Effector CD8-positive, alpha-beta T cell (primary cell): ENCODE measurements at places on chromosomes 4 and X.

- no peak for DNase-seq
Observed at GRCh38 chrX:45900766-45901615, 644.2 kb downstream of the ZNF674 start.

DNA sequence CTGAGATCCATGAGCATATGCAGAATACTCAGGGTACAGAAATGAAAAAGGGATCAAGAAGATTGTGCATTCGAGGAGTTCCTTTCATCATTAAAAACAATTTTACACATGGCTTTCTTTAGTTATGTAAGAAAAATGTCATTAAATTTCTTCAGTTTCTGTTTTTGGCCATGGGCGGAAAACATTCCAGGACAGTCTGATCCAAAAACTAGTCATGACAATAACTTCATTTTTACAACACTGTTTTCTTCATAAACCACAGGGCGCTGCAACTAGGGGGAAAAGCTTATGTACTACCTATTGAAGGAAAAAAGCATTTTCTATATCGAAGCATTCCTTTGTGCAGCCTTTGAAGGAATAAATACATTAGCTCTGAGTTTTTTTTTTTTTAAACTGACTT is 28.2 kb downstream of the IL13RA1 start:
- DNase-seq = no peak

DNA sequence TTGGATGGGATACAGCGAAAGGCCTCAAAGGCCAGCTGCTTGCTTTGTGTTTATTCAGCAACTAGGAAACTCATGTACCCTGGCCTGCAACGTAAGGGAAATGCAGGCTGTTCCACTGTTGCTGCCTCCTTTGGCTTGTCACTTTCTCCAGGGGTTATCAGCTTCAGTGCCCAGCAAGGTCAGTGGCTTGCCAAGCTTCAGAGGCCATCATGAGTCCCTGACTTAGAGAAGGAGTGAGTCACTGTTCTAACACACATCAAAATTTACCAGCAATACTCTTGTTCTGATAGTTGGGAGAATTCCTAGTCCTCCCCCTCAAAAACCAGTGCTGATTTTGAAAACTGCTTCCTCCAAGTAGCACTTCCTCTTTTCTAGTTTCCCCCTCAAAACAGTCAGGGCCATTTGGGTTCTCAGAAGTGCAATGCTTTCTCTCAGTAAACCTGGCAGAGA is 250.8 kb downstream of the ARHGAP24 start:
- no peak for DNase-seq

- no peak for DNase-seq
Observed at GRCh38 chr4:155692361-155692760, 25.7 kb downstream of the GUCY1A1 start.

DNA sequence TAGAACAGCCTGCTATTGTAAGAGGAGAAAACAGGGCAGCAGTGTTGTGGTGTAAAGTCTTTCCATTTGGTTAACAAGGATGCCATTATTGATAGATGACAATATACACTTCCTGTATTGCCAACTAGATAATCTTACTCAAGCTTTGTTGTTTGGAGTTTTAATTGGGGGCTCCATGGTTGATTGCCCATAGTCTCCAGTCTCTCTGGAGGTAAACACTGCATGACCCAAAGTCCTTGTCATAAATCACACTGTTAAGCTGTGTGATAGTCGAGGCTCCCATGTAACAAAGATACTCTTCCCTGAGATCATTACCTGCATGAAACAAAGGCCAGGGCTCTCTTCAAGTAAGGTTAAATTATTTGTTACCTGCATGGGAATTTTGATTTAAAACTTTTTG is 394.6 kb downstream of the C4orf33 start:
- no peak for DNase-seq

- no peak for DNase-seq
Observed at GRCh38 chrX:19860571-19860970, 26.8 kb downstream of the SH3KBP1 start.

- DNase-seq = no peak
Observed at GRCh38 chr4:169601016-169601771, 11.2 kb downstream of the NEK1 start.

- no peak for DNase-seq
Observed at GRCh38 chr4:88819818-88820697, 122.4 kb upstream of the NAP1L5 start.

- no peak for DNase-seq
Observed at GRCh38 chr4:53695540-53696463, 104.5 kb upstream of the LNX1 start.

DNA sequence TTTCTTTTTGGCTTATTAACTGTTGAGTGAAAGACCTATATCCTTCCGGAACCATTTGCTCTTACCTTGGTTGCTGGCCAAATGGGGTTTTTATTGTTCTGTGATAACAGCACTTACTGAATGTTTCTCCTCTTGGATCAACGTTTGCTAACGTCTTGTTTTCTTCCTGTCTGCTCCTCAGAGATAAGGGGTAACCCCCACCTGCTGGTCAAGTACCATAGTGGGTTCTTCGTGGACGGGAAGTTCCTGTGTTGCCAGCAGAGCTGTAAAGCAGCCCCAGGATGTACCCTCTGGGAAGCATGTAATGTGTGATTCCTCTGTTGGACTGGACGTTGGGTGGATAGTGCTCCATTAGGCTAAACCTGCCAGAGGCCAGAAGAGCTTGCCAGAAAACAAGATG is 15.3 kb downstream of the BMX start:
- no peak for DNase-seq

GRCh38 chr4:66949419-66949818 is 595.9 kb downstream of the CENPC start:
- DNase-seq = no peak

DNA sequence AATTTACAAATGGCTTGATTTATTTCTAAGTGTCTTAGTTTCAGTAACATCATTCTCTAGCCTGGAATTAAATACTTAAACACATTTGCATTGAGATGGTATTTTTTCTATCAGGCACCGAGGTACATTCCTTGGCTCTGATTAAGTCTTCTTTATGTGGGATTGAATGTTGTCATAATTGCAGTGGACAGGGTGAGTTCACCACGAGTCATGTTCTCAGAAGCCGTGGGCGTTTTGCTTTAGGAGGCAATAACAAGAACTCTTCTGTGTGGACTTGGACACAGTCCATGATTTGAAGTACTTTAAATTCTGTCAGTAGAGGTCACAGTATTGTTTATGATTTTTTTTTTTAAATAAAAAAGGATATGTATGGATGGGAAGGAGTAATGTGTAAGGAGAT is 57.1 kb upstream of the EFHC2 start:
- DNase-seq = no peak

- DNase-seq = no peak
Observed at GRCh38 chr4:8035371-8035780, 95.7 kb upstream of the AFAP1 start.

GRCh38 chr4:176631611-176632010 is 161.1 kb downstream of the VEGFC start:
- no peak for DNase-seq

DNA sequence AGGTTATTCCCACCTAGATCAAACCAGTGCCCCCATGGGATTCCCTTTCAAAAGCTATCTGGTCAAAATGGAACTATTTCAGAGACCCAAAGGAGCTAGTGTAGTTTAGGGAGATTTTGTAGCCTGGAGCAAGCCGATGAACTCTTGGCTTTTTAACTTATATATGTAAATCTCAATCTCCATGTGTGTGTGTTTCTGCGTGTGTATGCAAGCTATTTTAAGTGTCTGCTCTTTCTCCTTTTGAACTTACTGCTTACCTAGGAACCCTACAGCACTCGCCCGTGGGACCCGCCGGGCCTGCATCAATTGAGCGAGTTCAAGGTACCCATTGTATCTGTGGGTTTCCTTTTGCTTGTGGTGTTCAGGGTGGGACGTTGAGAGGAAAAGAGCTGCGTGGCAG is 10.4 kb downstream of the CSTF2 start:
- DNase-seq = no peak

DNA sequence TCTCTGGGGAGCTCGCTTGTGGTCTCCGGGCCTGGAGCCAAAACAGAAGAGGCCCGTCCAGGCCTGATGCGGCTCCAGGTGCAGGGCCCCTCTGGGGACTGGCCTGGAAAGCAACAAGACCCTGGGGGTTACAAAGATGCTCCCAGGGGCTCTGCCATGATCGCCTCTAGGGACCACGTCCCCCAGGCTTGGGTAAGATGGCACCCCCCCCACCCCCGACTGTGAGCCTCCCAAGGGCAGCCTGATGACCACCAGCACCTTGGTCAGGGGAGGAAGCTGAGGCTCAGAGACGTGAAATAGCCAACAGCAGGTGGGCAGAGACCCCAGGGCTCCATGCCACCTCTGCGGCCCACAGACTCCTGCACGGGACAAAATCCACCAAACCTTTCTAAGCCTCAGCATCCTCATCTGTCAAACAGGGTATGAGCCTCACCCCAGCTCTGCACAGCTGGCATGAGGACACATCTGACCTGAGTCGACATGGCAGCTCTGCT is 25.4 kb downstream of the C4orf50 start:
- DNase-seq = no peak

DNA sequence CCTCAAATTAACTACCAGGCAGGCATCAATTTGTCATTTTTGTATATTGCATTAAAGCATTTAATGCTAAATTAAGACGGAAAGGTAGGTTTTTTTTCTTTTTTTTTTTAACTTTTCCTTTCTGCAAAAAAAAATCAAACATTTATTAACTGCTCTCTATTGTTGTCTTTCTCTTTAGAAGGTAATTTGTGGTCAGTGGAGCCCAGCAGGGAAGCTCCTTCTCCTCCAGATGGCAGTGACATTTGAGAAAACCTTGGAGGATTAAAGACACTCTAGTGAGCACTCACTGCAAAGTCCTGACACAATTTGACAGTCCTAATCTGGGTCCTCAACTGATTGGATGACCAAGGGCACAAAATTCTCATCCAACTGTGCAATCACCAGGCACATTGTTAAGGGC is 102.4 kb downstream of the SLIT2 start:
- no peak for DNase-seq

DNA sequence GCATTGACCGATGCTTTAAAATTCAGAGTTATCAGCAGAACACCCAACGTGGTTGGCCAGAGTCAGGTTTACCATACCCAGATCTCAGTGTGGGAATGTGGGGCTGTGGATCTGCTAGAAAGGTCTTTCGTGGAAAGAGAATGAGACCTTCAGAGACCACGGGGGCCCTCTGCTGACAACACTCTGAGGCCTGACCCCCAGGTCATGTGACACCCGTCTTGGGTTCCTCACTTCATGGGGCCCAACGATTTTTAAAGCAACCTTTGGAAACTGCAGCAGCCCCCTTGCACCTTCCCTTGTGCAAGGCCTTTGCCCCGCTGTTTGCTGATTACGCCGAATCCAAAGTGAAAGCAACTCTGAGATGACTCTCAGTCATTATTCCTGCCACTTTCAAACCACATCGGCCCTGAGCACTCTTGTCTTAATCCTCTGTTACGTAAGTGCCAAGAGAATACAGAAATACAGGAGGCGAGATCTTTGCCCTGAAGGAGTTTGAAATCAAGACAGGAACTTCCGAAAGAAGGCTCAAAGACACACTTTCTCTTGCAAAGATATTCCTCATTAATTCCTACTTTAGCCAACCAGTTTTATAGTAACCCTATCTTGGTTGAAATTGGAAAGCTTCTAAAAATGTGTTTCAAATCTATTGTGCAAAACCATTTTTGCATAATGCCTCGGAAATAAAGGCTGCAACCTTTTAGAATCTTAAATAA is 88.3 kb downstream of the EVC2 start:
- no peak for DNase-seq

GRCh38 chrX:31053621-31054020 is 18.2 kb downstream of the FTHL17 start:
- DNase-seq = no peak

DNA sequence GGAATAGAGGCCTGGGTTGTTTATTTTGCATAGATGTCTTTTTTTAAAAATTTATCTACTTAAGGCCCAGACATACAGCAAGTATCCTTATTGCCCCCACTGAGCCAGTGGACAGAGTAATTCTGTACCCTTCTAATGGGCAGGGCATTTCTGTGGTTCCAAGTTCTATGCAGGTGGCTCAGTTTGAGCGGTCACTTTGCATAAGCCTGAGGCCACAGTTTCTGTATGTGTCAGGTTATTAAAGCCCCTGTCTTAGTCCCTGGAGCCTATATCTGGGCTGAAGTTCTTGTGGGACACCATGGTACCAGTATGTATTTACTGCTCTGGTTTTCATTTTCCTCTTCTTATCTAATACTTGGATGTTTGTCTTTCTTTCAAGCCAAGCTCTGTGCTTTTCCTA is 168.8 kb downstream of the MID1IP1 start:
- no peak for DNase-seq

GRCh38 chr4:145387079-145387478 is 94.6 kb upstream of the SMAD1 start:
- no peak for DNase-seq

- DNase-seq = no peak
Observed at GRCh38 chr4:67933755-67934154, 29.5 kb downstream of the TMPRSS11A start.

DNA sequence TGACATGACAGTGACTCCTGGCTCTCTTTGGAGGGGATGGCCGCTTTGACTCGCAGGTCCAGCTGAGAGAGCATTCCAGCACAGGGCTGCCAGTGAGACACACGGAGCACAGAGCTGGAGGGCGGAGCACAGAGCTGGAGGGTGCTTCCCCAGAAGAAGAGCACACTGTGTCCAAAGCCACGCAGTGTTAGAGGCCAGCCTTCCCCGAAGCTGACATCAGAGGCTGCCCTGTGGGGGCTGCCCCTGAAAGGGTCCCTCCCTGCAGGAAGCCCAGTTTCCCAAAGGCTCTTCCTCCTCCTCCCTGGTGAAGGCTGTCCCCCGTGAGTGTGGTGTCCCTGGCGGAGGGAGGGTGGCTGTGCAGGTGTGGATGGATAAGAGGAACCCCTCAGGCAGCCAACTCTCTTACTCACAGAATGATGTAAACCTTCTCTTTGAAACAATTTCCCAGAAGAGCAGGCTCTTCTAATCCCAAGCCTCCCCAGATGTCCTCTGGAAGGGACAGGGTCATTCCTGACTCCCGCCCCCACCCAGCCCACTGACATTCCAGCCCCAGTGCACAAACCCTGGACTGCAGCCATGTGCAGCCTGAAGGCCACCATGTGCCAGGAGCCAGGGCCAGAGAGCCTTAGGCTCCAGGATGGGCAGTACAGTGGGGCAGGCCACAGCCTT is 53.4 kb downstream of the PSAPL1 start:
- no peak for DNase-seq

GRCh38 chr4:156109943-156110900 is 156.6 kb upstream of the CTSO start:
- DNase-seq = no peak

- DNase-seq = no peak
Observed at GRCh38 chr4:142379277-142380051, 466.6 kb downstream of the INPP4B start.

GRCh38 chrX:134512566-134512965 is 52.6 kb downstream of the HPRT1 start:
- no peak for DNase-seq

- DNase-seq = no peak
Observed at GRCh38 chr4:10682397-10682796, 2.2 kb downstream of the CLNK start.
